ENCODE measurements at places on chromosomes 1 and 21.

DNA sequence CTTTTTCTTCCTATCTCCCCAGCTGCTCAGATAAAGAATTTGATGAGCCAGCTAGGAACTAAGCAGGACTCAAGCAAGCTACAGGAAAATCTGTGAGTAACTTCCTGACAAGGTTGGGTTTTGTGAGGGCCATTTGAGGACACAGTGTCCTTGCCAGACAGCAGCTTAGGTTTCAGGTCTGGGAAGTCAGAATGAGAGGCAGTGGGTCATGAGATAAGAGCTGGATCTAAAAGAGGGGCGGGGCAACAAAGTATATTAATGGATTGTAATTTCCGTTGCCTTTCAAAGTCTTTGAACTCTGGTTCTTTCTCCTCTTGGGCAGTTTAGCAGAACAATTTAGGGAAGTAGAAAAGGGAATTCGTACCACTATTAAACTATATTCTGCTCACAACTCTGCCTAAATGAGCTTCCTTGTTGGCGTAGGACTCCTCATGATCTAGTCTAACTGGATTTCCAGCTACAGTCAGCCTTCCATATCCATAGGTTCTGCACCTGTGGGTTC, 16.6 kb downstream of the STX12 start:
- DNase-seq = no peak

DNA sequence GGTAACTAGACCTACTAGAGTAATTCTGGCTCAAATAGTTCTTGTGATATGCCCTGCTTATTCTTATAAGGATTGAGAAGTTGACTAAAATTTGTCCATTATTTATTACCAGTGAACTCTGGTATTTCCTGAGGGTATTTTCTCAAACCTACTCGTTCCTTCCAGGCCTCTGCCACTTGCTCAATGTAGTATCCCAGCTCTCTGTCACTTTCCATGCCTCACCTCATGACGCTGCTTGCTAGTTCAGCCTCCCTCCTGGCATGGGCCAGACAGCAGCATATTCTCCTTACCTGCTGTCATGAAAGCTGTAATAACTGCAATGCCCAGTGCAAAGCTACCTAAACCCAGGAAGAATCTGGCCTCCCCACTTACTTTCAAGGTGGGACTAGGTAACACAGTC, 602.9 kb upstream of the ADAMTS5 start:
- DNase-seq = no peak

- DNase-seq = no peak
Observed at GRCh38 chr1:71166178-71167173, 85.6 kb upstream of the ZRANB2 start.

DNA sequence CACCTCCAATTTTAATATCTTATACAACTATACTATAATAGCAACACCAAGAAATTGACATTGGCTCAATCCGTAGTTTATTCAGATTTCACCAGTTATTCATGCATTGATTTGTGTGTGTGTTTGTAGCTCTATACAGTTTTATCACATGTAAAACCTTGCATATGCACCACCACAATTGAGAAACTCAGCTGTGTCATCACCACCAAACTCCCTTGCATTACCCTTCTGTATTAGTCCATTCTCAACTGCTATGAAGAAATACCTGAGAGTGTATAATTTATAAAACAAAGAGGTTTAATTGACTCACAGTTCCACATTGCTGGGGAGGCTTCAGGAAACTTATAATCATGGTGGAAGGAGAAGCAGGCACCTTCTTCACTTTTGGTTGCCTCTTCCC, 162.1 kb downstream of the PATJ start:
- DNase-seq = no peak

DNA sequence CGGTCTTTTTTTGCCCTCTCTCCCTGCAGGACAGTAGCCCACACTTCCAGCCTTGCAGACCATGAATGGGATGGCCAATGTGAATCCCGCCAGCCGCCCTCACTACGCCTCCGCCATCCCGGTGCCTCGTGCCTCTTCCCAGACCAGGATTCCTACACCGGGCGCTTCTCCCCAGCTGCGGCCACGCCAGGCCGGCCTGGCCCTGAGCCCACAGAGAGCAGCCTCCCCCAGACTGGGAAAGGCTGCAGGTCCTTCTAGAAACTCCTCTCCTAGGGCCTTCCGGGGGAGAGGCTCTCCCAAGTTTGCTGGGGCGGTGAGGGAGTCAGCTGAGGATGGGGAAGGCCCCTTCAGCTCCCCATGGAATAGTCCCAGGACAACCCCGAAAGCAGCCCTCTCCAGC, 83.9 kb downstream of the NAV1 start:
- no peak for DNase-seq

Data from stimulated activated CD8-positive, alpha-beta memory T cell treated with anti-CD3 and anti-CD28 coated beads, Interleukin-4, amount 100 ng/mL, for 1 hour (primary cell).